ENCODE measurements at places on chromosomes 1 and 21.
A peak's percentile ranks its signal among the peaks of the same experiment; 100 is the strongest.

DNA sequence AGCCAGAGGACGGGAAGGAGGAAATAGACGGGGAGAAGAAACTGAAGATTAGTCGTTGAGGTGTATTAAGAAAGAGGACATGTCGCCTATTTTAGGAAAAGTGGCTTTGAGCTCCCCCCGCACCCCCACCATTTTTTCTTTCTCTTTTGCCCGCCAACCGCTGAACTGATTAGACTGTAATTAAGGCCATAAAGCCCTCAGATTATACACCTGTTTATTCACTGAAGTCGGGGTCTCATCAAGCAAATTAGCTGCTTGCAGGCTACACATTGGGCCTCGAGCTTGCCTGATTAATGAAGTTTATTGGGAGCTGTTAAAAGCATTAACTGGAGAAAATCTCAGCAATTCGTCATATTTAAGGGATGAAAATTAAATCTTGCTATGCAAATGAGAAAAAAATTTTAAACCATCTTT is 119.4 kb upstream of the RRP15 start:
- H3K27me3 ChIP-seq = no peaks in the 10 kb centered on the region
- no peaks in the 10 kb centered on the region for H3K36me3 ChIP-seq
- H3K27ac ChIP-seq = no peak overlapping the region
- no peak for DNase-seq
- peak overlapping the region; percentile 35 for H3K4me3 ChIP-seq
- no peaks in the 10 kb centered on the region for H3K4me1 ChIP-seq

- no peak overlapping the region for H3K4me3 ChIP-seq
- H3K27me3 ChIP-seq = no peaks in the 10 kb centered on the region
- H3K36me3 ChIP-seq = peaks cover 11% of the 10 kb centered on the region
- no peak for DNase-seq
- no peak overlapping the region for H3K27ac ChIP-seq
- no peaks in the 10 kb centered on the region for H3K4me1 ChIP-seq
These were observed 10.7 kb downstream of the RAB42 start for GRCh38 chr1:28602536-28603439.

- no peak overlapping the region for H3K4me3 ChIP-seq
- H3K4me1 ChIP-seq = no peaks in the 10 kb centered on the region
- no peaks in the 10 kb centered on the region for H3K27me3 ChIP-seq
- no peaks in the 10 kb centered on the region for H3K36me3 ChIP-seq
- no peak overlapping the region for H3K27ac ChIP-seq
These were observed 67.1 kb downstream of the RUNX3 start for GRCh38 chr1:24862775-24863483.

DNA sequence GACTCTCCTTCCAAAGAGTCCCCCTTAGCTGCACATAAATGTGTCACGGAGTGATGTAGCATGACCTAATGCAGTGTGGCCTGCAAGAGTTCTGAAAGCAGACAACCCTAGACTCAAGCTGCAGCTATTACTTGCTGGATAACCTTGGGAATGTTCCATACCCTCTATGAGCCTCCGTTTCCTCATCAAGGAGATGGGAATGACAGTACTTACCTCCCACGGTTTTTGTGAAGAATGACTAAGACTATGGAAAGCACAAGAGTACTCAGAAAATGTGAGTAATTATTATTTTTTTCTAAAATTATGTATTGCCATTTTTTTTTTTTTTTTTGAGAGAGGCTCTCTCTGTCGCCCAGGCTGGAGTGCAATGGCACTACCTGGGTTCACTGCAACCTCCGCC is 3.0 kb downstream of the TTC39A start:
- no peaks in the 10 kb centered on the region for H3K4me1 ChIP-seq
- no peak for DNase-seq
- H3K4me3 ChIP-seq = no peak overlapping the region
- no peak overlapping the region for H3K27ac ChIP-seq
- H3K36me3 ChIP-seq = no peaks in the 10 kb centered on the region
- no peaks in the 10 kb centered on the region for H3K27me3 ChIP-seq
